ENCODE measurements at places on chromosomes 4 and X. TPM values are rescaled to one million over a fixed set of nuclear protein-coding genes. Genes with fewer than 3 reads are reported as not detected.

DNA sequence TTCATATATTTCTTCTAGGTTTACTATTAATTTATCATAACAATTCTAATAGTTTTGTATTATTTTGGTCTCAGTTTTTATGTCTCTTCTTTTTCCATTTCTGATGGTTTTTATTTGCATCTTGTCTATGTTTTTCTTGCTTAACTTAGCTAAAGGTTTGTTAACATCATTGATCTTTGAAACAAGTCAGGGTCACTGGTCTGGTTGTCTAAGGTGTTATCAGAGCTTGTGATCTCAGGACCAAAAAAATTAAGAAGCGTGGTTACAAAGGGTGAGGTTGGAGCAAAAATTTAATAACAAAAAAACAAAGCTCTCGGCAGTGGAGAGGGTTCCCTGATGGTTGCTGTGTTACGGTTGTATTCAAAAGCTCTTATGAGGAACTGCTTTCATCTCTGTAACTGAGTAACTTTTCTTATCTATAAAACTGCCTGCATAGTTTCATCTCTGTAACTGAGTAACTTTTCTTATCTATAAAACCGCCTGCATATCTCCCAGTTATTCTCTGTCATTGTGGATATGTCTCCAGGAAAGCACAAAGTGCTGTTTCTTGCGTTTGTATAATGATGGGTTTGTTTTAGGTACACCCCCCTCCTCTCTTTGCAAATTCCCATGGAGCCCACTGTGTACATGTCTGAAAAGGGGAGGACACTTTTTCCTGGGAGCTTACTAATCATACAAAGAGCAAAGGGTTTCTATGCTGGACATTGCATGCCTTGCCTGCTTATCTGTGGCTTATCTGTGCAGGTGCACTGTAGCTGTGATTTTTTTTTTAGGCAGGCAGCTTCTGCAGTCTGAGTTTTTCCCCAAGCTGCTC, 62.4 kb upstream of the UGT2B15 start:
- DNase-seq: no peak

GRCh38 chr4:54067166-54067565, 2.8 kb upstream of the CHIC2 start:
- peak; percentile 41 for DNase-seq

- DNase-seq: no peak
Observed at GRCh38 chr4:165972747-165973146, 99.7 kb downstream of the TLL1 start.

DNA sequence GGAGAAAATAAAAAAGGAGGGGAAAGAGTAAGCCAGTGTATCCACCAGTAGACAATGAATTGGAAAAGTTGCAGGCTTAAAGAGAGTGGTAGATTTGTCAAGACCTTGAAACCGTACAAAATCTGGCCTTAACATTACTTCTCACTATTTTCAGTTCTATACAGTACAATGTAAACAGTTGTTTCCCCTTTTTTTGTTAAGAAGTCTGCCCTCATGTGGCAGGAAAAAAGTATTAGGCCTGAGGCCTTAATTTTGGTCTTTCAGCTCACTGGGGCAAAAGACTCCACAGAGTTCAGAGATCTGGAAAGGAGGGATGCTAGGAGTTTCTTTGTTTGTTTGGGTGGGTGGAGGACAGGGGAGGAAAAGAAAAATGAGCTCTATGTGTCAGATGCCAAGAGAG, 92.8 kb upstream of the CCDC160 start:
- DNase-seq: no peak

DNA sequence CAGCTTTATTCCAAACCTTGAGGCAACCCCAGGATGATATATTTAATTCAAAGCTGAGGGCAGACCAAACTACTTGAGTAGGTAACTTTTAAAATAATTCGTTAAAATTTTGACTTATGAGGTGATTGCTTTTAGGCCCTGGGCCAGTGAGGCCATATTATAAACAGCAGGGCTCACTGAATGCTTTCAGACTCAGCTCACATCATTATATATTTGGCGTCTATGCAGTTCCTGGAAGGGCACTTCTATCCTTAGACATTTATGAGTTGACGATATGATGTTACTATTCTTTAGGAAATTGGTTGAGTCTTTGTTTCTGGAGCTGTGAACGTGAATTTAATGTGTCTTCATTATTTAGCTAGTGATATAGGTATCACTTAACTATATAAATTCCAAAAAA, 400.1 kb downstream of the PDHA2 start:
- DNase-seq: no peak

Gene CAPN6
- total RNA-seq: 0.27 TPM

- no peak for DNase-seq
Observed at GRCh38 chrX:138794246-138794645, 82.7 kb upstream of the FGF13 start.

DNA sequence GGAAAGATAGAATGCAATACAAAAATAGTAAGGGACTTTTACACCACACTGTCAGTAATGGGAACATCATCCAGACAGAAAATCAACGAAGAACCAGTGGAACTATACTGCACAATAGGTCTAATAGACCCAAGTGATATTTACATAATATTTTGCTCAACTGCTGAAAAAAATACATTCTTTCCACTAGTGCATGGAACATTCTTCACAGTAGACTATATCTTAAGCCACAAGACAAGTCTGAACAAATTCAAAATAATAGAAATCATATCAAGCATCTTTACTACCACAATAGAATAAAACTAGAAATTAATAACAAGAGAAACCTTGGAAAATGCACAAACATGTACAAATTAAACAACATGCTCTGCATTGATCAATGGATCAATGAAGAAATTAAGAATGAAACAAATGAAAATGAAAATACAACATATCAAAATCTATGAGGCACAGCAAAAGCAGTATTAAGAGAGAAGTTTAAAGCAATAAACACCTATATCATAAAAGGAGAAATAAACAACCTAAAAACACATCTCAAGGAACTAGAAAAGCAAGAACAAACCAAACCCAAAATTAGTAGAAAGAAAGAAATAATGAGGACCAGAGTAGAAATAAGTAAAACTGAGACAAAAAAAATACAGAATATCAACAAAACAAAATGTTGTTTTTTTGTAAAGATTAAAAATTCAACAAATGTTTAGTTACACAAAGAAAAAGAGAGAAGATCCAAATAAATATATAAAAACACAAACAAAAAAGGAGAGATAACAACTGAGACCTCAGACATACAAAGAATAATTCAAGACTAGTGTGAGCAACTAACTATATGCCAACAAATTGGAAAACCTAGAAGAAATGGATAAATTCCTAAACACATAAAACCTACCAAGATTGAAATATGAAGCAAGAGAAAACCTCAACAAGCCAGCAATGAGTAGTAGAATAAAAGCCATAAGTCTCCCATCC, 51.5 kb upstream of the ANTXR2 start:
- DNase-seq: no peak
